ENCODE measurements at places on chromosomes 5 and 9.
A peak's percentile ranks its signal among the peaks of the same experiment; 100 is the strongest.

- DNase-seq: no peak
Observed at GRCh38 chr5:65157906-65158603, 323.7 kb downstream of the ADAMTS6 start.

- DNase-seq: no peak
Observed at GRCh38 chr5:16858151-16858550, 77.9 kb downstream of the MYO10 start.

DNA sequence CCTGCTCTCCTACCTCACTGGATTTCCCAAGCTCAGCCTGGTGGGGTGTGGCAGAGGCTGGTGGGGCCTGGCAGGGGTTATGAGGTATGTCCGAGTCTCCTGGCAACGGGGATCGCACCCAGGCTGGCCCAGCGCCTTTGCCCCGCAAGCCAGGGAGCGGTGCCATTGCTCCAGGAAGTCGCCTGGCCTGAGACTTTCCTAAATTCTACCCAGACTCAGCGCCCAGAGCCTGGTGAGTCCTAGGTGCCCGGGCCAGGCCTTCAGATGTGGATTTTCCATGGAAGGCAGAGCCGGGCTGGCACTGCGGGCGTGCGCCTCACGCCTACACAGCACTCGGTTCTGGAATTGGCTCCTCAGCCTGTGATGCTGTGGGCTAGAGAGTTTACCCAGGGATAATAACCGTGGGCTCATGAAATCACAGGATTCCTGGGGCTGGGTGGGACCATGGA, 155.4 kb upstream of the COL5A1 start:
- DNase-seq: no peak

- DNase-seq: no peak
Observed at GRCh38 chr5:143641549-143642355, 170.2 kb upstream of the HMHB1 start.

- no peak for DNase-seq
Observed at GRCh38 chr9:114130141-114130540, 25.2 kb upstream of the COL27A1 start.

- DNase-seq: no peak
Observed at GRCh38 chr5:144205141-144205551, 34.5 kb downstream of the KCTD16 start.

DNA sequence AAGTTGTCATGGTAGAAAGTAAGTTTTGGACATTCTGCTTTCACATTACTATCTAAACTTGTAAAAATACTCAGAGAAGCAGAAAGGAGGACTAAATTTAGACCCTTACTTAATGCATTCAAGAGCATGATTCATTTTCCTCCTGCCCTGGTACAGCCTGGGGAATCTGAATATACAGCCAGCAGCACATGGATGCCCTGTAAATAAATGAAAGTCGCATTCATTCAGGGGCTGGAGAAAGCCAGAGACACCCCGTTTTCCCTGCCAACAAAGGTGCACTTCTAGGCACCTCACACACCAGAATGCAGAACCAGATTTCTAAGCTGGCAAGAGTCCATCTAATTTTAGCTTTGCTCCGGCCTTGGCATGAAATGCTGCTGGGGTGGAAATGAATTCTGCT, 172.7 kb upstream of the KLF9 start:
- no peak for DNase-seq

GRCh38 chr5:180803181-180804128, 849 bp upstream of the MGAT1 start:
- DNase-seq: peak; percentile 69

DNA sequence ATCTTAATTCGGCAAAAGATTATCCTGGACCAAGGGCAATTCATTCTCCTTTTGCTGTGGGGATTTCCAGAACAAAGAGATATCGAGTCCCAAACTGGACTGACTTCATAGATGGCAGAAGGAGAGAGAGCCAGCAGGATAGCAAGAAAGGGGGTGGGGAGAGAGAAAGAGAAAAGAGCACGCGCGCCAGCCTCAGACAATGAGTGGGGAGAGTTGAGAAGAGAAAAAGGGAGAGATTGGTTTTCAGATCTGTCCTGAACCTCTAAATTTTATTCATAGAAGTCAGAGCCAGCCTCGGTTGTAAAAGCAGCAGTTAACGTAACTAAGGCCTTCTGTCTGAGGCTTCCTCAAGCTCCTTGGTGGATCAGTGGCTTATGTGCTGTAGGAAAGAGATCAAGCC, 55.3 kb upstream of the ALDH1B1 start:
- no peak for DNase-seq

- DNase-seq: no peak
Observed at GRCh38 chr5:20276061-20276958, 288.3 kb upstream of the CDH18 start.

DNA sequence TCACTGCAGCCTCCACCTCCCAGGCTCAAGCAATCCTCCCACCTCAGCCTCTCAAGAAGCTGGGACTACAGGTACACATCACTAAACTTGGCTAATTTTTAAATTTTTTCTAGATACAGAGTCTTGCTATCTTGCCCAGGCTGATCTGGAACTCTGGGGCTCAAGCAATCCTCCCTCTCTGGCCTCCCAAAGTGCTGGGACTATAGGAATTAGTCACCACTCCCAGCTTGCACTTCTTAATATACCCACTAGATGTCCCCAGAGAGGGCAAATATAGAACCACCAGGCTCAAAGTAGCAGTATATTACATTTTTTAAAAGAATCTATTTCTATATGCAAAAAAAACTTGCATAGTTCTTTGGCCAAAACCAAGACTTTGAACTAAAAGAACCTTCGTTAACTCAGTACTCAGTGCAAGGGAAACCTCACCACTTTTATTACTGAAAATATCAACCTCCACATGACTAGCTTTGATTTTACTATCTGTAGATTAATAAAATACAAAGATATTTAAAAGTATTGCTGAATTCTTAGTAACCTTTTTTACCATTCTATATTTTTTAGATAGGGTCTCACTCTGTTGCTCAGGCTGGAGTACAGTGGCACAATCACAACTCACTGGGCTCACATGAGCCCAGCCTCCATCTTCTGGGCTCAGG, 25.8 kb upstream of the HSD17B3 start:
- peak; percentile 4 for DNase-seq

DNA sequence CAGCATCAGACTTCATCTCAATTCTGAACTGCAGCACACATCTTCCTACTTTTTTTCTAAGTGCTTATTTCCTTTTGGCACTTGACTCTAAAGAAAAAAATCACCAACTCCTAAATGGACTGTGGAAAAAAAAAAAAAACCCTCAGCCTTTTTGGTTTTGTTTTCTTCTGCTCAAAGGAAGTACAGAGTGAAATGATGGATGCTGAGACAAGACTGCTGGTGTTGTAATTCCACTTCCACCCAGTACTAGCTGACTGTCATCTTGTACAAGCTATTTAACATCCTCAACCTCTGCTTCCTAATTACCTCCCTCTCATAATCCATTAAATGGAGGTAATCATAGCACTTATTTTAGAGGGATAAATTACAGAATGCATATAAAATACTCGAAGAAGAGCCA, 171.5 kb upstream of the GNA14 start:
- DNase-seq: no peak

DNA sequence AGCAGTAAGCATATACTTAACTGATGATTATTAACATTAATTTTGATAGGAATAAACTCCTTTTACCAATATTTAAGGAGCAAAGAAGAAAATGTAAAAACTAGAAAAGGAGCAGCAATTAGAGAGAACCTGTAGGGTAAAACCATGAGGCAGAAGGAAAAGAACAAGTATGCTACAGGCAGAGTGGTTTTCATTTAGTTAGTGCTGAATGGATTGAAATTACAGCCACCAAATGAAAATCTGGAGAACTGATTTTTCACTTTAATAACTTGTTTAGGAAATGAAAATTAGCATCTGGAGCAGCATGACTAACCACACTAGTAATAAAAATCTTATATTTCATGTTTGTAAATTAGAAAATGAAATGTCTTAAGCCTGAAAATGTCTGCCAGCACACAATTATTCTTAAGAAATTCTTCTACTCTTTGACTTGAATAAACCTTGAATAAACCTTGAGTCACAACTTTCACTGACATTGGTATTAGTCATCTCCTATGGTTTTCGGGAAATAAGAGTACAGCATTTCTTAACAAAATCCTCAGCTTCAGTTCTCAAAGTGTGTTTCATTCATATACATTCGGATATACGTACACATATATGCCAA, 1504.9 kb upstream of the C9orf72 start:
- DNase-seq: no peak

- no peak for DNase-seq
Observed at GRCh38 chr5:127660047-127660733, 11.3 kb downstream of the CTXN3 start.

- no peak for DNase-seq
Observed at GRCh38 chr5:137310051-137310730, 188.9 kb downstream of the SPOCK1 start.

GRCh38 chr5:42621662-42622061, 135.0 kb upstream of the CCDC152 start:
- no peak for DNase-seq

DNA sequence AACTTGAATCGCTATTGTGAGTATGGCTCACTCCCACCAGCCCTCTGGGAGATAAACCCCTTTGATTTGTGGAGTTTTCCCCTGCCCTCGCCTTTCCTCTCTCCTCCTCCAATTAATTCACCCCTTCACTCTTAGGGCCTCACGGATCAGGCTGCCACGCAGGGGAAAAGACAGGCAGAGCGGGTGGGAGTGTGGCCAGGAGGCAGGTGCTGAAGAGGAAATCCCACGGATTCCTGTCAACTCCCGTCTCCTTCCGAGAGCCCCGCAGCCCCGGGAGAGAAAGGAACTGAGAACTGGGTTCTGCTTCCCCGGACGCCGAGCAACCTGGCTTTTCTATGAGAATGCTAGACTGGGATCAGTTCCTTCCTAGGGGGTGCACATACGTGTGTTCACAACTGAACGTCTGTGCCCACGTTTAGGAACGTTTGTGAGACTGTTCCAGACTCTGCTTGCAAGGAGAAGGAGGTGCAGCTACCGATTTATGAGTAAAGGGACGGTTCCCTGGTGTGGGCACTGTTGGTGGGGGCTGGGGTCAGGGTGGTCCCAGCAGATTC, 314.5 kb upstream of the TLE4 start:
- no peak for DNase-seq

DNA sequence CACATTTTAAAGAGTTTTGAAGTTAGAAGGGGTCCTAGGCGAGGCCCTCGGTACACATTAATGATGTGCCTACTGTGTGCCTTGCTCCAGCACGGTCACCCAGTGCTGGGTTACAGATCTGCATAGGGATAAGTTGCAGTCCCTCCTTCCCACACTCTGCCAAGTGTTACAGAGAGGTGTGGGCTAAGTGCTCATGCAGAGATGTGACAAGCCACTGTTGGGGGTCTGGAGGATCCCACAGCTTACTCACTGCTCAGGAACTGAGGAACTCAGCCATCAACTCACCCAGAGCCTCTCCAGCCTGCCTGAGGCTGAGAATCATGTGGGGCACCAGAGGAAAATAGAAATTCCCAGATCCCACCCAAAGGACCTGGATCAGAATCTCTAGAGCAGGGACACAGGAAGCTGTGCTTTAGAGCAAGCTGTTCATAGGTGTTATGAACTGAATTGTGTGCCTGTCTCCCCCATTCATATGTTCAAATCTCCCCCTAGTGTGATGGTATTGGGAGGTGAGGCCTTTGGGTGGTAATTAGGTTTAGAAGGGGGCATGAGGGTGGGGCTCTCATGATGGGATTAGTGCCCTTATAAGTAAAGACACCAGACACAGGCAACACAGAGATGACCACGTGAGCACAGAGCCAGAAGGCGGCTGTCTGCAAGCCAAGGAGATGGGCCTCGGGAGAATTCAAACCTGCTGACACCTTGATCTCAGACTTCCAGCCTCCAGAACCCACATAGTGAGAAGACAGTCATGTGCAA, 164.1 kb downstream of the HSD17B3 start:
- DNase-seq: no peak

GRCh38 chr9:129359916-129360536, 182.0 kb upstream of the IER5L start:
- no peak for DNase-seq

GRCh38 chr9:134597957-134598883, 43.4 kb upstream of the COL5A1 start:
- DNase-seq: no peak

- DNase-seq: no peak
Observed at GRCh38 chr5:52945040-52945439, 44.1 kb upstream of the ITGA2 start.

Measured in activated CD4-positive, alpha-beta T cell treated with anti-CD3 and anti-CD28 coated beads for 24 hours (primary cell).